Psoas muscle (tissue), 8 donors: ENCODE measurements at places on chromosomes 1 and 21. TPM values are rescaled to one million over a fixed set of nuclear protein-coding genes. Genes with fewer than 3 reads are reported as not detected.

DNA sequence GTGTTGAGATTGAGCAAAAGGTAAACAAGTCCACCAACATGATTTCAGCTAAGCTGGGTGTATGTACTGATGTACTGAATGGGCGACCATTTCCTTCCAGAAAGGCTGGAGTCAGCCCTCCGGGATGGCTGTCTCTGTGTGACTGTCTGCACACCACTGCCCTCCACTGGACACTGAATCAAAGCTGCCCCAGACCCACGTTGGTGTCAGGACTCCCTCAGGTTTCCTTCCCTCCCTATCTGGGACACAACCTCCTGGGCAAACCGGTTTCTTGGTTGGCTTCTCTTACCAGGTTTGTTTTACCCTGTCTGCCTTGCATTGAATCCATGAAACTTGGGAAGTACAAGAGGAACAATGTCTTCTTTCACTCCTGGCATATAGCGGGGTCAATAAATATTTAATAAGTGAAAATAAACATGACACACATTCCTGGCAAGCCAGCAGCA is 5.3 kb upstream of the SRP9 start:
- DNase-seq: peak; percentile 80

- DNase-seq: no peak
Observed at GRCh38 chr1:4220362-4220761, 320.3 kb upstream of the C1orf174 start.

- peak; percentile 55 for DNase-seq
Observed at GRCh38 chr1:244833734-244834542, 1.5 kb upstream of the COX20 start.

GRCh38 chr1:68384321-68384813 is 65.4 kb downstream of the RPE65 start:
- DNase-seq: no peak

- peak; percentile 55 for DNase-seq
Observed at GRCh38 chr1:85313888-85314696, 37.7 kb upstream of the BCL10 start.

GRCh38 chr1:78491451-78492071 is 787 bp downstream of the PTGFR start:
- DNase-seq: peak; percentile 38

GRCh38 chr1:15579683-15580047 is 5.2 kb downstream of the AGMAT start:
- no peak for DNase-seq

- no peak for DNase-seq
Observed at GRCh38 chr1:197911857-197912696, 5.1 kb upstream of the LHX9 start.

DNA sequence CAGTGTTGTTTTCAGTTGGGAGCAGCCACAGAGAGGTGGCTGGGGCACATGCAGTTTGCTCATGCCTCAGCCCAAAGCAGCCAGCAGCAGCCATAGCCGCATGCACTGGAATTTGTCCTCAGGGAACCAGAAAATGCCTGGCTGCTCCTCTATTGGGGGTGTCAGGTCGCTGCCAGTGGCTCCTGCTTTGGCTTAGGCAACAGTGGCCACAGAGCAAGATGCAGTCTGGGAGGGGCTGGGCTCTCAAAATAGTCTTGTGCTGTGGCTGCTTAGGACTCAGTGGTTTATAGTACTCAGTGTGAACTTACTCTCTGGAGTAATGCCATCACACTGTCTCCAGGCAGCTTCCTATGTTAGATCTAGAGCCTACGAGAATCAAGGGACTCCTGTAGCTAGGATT is 25.0 kb downstream of the CD55 start:
- DNase-seq: peak; percentile 90

- no peak for DNase-seq
Observed at GRCh38 chr1:100780814-100781213, 61.3 kb downstream of the VCAM1 start.

DNA sequence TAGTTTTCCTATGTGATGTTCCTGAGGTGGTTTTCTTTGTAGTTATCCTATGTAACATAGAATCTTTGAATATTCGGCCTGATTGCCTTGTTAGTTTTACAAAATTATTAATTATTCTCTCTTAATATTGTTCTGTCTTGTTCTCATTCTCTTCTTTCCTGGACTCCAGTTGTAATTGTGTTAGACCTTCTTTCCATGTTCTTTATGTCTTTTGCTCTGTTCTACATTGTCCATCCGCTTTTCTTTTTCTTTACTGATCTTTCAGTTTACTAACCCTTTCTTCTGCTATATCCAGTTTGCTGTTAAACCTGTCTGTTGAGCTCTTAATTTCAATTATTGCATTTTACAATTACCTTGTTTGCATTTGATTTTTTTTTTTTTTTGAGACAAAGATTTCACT is 89.3 kb downstream of the PEX14 start:
- DNase-seq: no peak

GRCh38 chr1:28113242-28113572 is 24.8 kb upstream of the EYA3 start:
- no peak for DNase-seq

- no peak for DNase-seq
Observed at GRCh38 chr1:169103480-169103893, 3.0 kb upstream of the ATP1B1 start.

GRCh38 chr21:36690628-36691554 is 8.0 kb upstream of the SIM2 start:
- DNase-seq: no peak

CTSE gene
- 0.20 TPM for total RNA-seq

OR2T10 gene
- not detected for total RNA-seq

CATSPERE gene
- 0.49 TPM for total RNA-seq

FAM72D gene
- total RNA-seq: not detected

TTC34 gene
- 0.04 TPM for total RNA-seq

USH2A gene
- total RNA-seq: not detected

FASLG gene
- total RNA-seq: 0.17 TPM
